GM12865 (cell line): ENCODE measurements at places on chromosomes 11 and 22.

DNA sequence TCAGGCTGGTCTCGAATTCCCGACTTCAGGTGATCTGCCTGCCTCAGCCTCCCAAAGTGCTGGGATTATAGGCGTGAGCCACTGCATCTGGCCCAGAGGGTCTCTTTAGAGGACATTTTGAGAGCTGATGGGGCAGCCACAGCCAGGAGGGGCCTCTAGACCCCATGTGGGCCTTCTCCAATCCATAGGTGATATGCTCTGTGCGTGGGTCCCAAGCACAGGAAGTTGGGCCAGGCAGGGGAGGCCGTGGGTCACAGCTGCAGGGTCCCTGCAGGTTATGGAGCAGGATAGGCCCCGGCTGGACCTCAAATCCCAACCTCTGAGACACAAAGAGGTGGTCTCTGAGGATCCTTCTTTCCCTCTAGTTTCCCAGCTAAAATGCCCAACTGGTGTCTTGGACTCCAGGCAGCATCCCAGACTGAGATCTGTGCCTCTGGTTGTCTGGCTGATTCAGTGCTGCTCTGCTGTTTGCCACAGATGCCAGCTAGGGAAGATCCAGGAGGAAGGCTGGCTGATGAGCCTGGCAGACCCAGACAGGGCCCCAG lies 1.5 kb downstream of the LRRC75B start:
- DNase-seq: no peak

GRCh38 chr22:44964722-44965078 lies 45.1 kb downstream of the PHF21B start:
- DNase-seq: no peak

DNA sequence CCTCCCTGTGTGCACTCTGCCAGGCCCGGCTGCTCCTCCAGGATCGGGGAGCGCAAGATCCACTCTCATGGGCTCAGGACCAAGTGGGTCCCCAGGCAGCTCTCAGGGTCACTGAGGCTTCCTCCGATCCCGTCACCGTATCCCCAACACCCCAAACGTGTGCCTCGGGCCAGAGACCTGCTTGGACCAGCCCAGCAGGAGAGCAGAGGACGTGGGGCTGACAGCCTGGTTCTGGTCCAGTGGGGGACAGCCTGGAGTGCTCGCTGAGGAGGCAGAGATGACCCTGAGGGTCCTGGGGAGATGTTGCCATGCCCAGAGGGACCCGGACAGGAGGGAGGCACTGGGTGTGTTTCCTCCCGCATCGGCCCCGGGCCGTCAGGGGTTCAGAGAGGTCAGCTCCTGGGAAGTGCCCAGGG lies 1402.6 kb downstream of the BRD1 start:
- no peak for DNase-seq

GRCh38 chr11:6611092-6611962 lies 689 bp downstream of the TAF10 start:
- DNase-seq: peak; percentile 29

DNA sequence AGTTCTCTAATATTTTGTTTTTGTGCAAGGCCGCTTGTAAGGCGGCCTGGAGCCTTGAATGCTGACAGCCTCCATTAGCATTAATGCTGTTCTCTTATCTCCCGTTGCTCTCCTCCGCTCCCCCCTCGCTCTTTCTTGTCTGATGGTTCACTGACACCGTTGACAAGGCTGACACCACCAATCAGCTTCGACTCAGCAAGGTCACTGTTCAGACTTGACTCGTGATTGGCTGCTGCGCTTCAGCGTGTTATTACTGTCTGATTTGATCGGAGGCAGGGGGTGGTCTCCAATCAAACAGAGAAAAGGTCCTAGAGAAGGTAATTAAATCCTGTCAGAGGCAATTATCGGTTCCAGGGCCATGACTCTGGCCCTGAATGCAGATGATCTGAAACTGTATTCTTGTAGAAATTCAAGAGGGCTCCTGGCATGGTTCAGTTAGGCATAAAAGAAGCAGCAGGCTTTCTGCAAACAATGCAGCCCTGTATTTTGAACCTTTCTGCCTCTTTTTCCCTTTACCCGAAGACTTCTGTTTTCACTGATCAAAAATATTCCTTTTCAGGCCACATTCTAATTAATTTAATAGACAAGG lies 49.3 kb upstream of the MPPED2 start:
- no peak for DNase-seq

- no peak for DNase-seq
These were observed 68.6 kb downstream of the CDKN1C start for GRCh38 chr11:2816941-2817421.

DNA sequence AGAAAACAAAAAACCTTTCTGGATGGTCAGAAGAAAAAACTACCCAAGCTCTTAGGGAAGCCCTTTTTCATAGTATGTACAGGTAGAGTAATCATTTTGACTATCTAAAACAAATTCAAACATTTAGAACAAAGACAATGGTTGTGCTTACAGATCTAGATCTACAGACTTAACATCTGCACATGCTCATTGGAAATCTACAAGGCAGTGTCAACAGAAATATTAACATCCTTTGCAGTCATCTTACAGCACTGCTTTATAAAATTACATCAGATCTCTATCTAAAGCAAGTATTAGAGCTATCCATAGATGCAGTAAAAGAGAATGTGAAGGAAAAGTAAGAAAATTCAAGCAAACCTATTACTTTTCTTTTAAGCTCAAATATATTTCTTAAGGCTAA lies 110.3 kb downstream of the CADM1 start:
- no peak for DNase-seq

GRCh38 chr22:25849522-25849921 lies 107.5 kb downstream of the MYO18B start:
- DNase-seq: no peak

DNA sequence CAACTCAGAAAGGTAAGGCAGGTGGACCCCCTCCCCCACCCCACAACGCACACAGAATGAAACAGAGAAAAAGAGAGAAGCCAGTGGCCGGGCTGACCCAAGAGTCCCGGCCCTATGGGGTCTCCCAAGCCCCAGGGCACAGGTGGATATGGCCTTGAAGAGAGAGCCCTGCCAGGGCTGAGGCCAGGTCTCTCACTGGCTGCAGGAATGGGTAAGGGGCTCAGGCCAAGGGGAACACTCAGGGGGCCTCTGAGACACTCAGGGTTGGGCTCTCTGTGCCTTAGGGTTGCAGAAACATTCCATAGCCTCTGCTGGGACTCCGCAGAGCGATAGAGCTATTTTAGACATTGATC lies 98.0 kb downstream of the PDE2A start:
- no peak for DNase-seq

- no peak for DNase-seq
These were observed 7.5 kb downstream of the MS4A8 start for GRCh38 chr11:60706931-60707330.

GRCh38 chr11:88104408-88104807 lies 70.8 kb downstream of the RAB38 start:
- no peak for DNase-seq

DNA sequence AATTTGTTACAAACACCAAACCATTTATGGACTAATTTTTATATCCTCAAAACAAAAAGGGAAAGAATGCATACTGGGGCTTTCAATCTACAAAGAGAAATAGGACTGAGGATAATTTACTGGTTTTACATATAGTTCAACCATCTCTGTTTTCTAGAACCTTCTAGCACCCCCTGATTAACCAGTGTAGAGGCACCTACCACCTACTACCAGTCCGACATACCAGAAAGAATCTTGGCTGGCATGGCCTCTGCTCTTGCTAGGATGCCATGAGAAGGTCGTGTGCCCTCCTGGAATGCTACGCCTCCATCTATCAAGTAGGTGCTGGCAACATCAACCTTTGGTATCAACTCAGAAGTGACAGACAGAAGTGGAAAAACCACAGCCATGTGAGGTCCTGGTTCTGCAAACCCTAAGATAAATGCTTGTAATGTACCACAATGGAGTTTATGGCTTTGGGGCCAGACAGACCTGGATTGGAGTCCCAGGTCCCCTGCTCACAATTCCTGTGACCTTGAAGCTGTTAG lies 28.2 kb downstream of the MYH9 start:
- no peak for DNase-seq

GRCh38 chr11:126163074-126163700 lies 48.3 kb downstream of the RPUSD4 start:
- no peak for DNase-seq

DNA sequence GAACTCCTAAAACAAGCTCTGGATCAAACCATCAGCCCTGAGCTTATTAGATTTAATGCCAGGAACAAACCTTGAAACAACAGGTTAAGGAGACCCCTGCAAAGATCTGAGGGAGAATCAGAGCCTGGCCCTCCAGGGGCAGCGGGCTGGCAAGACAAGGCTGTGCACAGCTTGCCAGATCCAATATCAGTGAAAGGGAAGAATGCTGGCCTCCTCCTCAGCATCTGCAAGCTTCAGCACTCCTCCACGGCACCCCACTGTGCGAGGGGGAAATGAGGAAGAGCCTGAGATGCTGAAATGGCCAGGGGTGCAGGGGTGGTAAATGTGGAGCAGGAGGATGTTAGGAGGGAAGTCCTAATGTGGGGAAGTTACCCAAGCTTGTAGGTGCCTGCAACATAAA lies 167.0 kb downstream of the TENM4 start:
- DNase-seq: no peak

- no peak for DNase-seq
These were observed 80.8 kb downstream of the HORMAD2 start for GRCh38 chr22:30161051-30161469.

- DNase-seq: no peak
These were observed 781 bp downstream of the NECTIN1 start for GRCh38 chr11:119728211-119728626.

DNA sequence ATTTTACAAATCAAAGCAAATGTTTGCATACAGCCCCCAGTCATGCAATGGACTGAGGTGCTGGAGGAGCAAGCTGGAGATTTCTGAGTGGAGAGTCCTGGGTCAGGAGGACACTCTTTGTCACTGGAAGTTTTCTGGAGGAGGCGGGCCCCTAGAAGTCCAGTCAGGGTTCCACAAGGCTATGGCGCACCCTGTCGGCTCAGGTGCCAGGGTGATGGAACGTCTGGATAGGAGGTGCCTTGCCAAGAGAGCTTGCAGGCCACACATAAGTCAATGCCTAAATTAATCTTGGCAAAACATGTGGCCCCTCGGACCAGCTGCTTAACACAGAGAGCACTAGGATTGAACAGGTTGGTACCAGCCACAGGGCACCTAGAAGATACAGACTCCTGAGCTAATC lies 174.7 kb upstream of the CADM1 start:
- no peak for DNase-seq

DNA sequence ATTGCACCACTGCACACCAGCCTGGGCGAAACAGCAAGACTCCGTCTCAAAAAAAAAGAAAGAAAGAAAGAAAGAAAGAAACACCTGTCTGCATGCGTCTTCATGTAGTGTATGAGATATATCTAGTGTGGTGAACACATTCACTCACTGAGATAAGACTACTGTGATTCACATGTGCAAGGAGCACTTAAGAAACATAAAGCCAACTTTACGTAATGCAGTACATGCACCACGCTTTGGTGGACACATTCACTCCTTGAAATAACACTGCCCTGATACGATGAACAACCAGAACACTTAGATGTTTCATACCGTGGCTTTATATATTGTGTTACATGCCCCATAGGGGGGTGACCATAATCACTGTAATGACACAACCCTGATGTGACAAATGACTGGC lies 96.0 kb downstream of the MICAL3 start:
- DNase-seq: no peak

DNA sequence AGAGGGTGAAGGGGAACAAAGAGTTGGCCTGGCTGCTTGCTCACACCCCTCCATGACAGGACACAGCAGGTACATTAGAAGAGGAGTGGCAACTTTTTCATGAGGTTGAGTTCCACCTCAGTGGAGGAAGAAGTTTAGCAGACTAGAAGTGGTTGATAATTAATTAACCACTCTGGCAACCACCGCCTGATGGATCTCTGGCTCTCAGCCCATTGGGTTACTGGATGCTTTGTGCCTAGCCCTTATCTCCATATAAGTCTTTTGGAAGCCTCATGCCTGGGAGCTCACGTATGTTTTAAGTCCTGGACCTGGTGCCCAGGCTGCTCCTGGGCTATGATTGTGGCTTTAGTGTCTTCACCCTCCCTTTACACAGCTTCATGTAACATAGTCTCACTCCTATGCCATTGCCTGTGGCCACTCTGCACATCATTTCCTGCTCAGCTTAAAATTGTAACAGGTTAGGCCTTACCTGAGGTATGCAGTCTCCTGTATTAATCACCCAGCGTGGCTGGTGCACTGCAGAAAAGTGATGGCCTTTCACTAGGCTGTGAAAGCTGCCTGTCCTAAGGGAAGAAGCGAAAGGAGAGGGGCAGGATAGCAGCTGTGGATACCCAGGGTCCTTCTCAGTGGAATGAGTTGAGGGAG lies 72.7 kb upstream of the CRTAM start:
- no peak for DNase-seq

GRCh38 chr22:26226538-26227297 lies 57.5 kb downstream of the SEZ6L start:
- DNase-seq: no peak

DNA sequence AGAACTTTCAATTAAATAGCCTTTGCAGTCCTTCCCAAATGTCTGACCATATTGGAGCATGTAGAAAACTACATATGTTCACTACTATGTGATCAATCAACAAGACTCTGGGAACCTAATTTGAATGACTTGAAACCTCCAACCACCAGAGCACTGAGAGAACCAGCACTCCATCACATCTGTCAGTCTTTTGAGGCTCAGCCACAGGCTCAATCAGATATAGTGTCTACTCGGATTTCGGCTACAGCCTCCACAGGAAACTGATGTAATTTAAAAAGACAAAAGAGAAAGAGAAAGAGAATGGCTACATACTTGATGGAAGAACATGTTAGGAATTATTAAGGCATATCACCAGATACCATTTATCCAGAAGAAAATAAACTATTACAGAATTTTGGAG lies 859.0 kb downstream of the FAM181B start:
- DNase-seq: peak; percentile 56

DNA sequence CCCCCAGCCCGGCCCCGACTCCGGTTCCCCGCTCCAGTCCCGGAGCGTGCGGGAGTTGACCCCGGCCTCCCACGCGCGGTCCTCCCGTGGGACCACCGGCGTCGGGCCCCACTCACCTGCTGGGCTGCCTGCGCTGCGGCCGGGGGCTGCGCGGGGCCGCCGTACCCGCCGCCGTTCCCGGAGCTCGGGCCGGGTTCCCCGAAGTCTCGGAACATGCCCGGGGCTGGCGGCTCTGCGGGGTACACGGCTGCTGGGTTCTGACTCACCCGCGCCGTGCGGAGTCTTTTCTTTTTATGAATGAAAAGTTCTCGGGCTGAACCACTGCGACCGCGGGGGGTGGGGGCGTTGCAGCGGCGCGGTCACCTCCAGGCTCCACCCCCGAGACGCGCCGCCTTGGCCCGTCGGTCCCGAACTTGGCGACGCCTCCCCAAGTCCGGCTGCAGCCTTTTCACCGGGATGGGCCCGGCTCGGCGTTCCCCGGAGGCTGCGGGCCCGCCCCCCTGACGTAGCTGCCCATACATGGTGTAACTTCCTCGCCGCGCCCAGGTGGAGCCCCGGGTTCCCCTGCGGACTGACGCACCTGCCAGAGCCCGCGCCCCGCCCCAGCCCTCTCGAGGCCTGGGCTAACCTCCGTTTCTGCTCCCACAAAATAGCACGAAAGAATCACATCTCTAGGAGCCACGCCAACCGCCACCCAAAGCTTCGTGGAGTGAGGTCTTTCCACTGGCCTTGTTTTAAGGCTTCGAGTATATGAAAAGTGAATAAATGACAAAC lies at the start of gene FOSL1:
Gene FOSL1 (minus strand): TSS at position 264 of the 774 bp plus-strand sequence. CDS start 49 bp downstream, at position 215.
- peak; percentile 98 for DNase-seq
